Glomerular endothelial cell (primary cell): ENCODE measurements at places on chromosomes 2 and 18. TPM values are rescaled to one million over a fixed set of nuclear protein-coding genes. Genes with fewer than 3 reads are reported as not detected.

The PRKAG3 gene
- not detected in 2 replicates for total RNA-seq

The C1GALT1C1L gene
- total RNA-seq: 0.47 TPM in 1 of 2 replicates, not detected in the other

The POTEJ gene
- total RNA-seq: not detected in 2 replicates

The STARD6 gene
- not detected in 2 replicates for total RNA-seq

- DNase-seq: no peak
Measured at GRCh38 chr2:54510916-54511315, 54.8 kb downstream of the SPTBN1 start.

DNA sequence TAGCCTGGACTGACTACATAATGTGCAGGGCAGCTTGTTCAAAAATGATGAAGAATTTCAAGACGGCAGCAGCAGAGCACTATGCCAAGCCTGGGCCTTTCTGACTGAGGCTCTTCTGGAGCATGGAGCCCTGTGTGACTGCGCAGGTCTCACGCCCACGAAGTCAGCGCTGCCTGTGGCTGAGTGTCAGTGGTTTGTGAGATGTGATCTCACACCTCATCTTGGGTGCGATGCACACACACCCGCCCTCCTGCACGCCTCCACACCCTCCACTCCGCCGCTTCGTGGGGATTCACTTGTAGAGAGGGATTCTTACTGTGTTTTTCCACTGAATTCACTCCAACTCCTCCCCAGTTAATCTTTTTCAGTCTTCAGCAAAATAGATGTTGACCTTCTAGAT, 103.9 kb downstream of the VIT start:
- DNase-seq: no peak
